ENCODE measurements at places on chromosomes 6 and 20.

GRCh38 chr6:26094036-26094435 lies 6.8 kb downstream of the HFE start:
- no peak for DNase-seq

DNA sequence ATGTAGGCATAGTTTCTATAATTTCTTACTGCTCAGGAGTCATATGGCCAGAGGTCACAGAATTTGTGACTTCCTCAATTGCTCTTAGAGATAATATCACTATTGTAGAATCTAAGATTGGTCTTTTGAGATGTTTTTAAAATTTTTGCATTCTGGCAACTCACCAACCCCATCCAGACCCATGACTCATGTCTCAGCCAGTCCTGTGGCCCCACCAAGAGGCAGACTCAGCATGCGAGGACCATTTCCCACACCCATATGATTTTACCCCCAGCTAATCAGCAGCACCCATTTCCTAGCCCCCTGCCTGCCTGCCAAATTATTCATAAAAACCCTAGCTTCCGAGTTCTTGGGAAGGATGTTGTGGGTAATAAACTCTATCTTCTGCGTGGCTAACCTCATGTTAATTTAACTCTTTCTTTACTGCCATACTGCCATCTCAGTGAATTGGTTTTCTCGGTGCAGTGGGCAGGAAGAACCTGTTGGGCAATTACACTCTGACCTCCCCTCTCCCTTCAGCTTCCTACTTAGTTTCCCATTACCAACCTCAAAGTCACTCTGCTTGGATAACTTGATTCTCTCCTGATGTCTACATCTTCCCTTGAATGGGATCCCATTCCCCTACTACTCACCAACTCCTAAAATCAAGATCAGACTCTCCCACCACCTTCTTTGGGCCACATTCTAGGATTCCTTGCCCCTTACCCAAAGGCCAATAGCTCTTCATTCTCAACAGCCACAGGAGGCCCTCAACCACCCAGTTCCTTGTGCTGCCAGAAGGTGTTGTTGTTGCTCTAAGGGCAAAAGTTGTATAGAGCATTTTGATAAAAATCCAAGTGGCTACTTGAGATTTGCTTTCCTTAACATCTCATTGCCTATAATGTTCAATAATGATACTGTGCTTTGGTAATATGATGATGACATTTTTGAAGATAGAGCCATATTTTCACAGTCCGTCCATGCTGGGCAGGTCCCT lies 16.2 kb upstream of the IYD start:
- DNase-seq: no peak

GRCh38 chr20:29298759-29299613 lies 1958.5 kb upstream of the DEFB115 start:
- DNase-seq: no peak

GRCh38 chr6:1423578-1423977 lies 34.2 kb downstream of the FOXF2 start:
- no peak for DNase-seq

- DNase-seq: no peak
Observed at GRCh38 chr20:4602297-4602631, 119.4 kb upstream of the PRND start.

DNA sequence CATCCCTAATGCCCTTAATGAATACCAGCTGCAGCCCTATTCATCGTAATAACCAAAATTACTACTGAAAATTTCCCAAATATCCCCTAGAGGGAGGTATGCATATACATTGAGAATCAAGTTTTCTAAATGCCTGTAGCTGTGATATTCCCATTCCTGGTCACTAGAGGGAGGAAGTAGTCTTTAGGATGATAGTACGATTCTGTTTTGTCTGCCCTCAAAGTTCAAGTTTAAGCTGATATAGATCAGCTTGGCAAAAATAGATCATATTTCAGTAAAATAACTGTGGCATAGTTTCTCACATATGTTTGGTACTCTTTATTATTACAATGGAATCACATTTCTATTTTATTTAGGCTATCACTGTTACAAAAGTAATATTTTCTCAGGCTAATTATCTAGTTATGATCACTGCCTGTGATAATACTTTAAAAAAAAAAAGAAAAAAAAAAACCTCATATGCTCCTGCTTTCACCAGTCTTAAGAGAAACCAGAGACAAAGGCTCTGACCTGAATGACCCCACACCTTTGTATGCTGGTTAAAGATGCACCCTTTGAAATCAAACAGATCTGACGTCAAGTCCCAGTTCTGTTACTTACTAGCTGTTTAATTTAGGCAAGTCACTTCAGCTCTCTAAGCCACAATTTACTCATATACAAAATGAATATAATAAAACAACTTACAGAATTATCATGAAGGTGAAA lies 11.0 kb downstream of the TSPYL1 start:
- no peak for DNase-seq

DNA sequence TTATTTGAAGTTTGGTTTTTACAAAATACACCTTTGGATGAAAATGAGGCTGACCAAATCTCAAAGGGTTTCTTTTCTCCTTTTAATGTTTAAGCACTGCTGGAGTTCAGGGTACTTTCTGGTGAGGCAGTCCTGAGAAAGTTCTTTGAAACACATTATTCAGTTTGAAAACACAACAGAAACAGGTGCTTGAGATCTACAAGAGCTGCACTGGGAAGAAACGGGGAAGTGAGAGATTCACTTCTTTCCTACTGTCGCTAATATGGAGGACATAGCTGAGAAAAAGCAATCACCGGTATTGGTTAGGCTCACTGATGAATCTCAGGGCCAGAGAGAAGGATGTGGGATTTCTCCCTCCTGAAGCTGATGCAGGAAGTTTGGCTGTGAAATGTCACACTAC lies 22.9 kb upstream of the TMEM170B start:
- DNase-seq: peak; percentile 60

DNA sequence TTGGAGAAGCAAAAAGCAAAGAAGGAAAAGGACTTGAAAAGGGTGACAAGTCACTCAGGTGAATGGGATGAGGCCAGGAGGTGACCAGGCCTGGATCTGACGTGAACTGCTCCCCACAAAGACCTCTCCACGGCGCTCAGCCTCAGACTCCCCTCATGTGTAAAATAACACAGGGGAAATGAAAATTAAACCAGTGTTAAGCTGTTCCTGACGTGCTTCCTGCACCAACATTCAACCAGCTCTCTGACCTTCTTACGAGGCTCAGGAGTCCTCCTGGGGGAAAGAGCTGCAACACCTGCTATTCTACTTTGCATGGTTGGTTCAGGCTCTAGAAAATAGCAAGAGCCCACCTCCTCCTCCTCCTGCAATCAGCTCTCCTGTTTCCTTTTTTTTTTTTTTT lies 256.7 kb downstream of the ATXN1 start:
- peak; percentile 59 for DNase-seq

DNA sequence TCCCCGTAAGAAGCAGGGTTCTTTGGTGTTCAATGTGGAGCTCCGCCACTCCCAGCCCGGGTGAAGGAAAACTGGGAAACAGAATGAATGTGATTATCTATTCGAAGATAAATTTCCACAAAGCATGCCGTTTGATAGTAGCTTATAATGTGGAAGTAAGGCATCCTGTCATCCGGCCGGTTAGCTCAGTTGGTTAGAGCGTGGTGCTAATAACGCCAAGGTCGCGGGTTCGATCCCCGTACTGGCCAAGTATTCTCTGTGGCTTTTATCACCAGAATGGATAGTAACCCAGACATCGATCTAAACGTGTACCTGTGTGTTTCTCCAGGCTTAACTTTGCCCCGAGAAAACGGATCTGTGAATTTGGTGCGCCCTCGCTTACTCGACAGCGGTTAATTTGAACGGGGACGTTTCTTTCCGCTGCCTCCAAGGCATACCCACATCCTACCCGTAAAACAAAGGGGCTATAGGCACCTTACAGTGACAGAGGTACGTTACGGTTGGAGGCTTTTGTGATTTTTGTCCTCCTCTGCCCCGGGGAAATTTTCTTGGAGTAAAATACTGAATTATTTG lies 215.2 kb upstream of the ZNF184 start:
- DNase-seq: peak; percentile 79

GRCh38 chr6:8085053-8085511 lies 17.3 kb downstream of the EEF1E1 start:
- no peak for DNase-seq

- DNase-seq: no peak
Observed at GRCh38 chr6:68013780-68014515, 621.1 kb upstream of the ADGRB3 start.

DNA sequence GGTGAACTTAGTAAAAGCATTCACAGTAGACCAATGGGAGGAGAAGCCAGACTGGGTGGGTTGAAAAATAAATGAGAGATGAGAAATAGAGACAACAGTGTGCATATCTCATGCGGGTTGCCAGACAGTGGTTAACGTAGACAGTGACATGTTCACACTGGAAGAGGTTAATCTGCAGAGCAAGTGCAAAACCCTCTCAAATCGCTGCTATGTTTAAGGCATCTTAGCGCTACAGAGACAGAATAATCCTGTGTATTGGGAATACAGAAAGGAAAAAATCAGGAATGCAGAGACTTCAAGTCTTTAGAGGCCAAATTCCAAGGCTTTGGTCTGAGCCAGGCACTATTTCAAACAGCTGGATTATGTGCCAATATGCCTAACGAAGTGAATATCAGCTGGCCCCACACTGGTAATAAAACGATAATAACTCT lies 107.1 kb downstream of the TSHZ2 start:
- no peak for DNase-seq

DNA sequence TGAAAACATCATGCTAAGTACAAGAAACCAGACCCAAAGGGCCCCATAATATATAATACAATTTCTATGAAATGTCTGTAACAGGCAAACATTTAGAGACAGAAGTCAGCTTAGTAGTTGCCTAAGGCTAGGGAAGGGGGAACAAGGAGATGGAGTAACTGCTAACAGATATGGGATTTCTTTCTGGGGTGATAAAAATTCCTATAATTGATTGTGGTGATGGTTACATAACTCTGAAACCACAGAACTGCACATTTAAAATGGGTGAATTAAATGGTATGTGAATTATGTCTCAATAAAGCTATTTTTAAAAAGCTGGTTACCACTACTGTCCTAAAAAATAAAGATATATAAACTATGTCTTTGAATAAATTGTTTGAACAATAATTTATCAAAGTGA lies 3.2 kb downstream of the CEP162 start:
- DNase-seq: no peak

DNA sequence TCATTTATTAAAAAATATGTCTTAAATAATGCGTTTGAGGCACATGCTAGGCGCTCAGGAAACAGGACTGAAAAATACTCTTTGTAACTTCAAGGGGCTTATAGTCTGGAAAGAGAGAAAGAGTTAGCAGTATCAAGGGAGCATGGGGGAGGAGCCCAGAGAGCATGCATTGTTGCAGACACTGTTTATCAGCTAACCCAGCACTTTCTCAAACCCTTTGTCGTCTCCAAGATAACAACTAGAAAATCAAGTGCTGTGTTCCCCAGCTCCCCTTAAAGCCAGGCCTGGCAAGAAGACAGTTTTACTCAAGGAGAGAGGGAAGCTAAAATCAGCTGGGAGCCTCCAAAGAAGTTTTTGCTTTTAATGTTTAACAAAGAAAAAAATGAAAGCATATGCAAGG lies 98.4 kb downstream of the PERP start:
- DNase-seq: no peak

- DNase-seq: no peak
Observed at GRCh38 chr20:39248862-39249485, 286.8 kb downstream of the DHX35 start.

- no peak for DNase-seq
Observed at GRCh38 chr6:137723273-137724017, 143.6 kb upstream of the TNFAIP3 start.

- no peak for DNase-seq
Observed at GRCh38 chr20:20488388-20488787, 120.5 kb downstream of the INSM1 start.

DNA sequence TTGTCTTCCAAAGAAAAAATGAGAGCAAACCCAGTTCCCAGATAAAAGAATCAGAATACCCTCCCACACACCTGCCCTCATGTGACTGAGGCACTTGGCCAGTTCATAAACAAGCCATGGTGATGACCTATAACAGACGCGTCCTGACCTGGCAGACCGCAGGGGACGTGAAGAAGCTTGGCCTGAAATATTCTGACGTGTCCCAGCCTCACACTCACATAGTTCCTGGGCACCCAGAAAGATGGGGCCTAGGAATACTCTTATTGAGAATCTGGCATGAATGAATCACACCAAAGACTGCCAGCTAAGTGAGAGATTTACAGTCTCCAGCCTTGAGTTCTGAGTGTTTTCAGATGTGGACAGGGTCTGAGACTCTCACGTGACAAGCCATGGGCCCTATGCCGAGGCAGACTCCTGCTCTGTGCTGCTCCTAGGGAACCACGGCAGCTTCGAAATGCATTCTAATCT lies 17.2 kb upstream of the MAP3K4 start:
- DNase-seq: no peak

DNA sequence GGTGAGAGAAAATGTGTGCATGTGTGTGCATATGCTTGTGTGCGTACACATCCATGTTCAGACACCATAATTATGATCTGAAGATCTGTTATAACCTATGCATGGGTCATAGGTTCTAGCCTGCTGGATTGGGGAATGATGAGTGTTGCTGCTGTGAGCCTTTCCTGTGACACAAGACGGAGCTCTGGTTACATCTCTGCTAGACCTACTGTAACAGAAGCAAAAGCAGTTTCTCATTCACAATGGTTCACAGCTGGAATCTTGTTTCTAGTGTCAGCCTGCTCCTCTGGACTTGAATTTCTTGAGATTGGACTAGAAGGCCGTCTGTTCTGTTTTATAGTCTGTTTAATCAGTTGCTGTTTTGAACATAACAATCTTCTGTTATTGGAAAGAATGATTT lies 40.1 kb downstream of the DEFB114 start:
- no peak for DNase-seq

GRCh38 chr6:17159240-17159639 lies 57.4 kb downstream of the STMND1 start:
- no peak for DNase-seq

DNA sequence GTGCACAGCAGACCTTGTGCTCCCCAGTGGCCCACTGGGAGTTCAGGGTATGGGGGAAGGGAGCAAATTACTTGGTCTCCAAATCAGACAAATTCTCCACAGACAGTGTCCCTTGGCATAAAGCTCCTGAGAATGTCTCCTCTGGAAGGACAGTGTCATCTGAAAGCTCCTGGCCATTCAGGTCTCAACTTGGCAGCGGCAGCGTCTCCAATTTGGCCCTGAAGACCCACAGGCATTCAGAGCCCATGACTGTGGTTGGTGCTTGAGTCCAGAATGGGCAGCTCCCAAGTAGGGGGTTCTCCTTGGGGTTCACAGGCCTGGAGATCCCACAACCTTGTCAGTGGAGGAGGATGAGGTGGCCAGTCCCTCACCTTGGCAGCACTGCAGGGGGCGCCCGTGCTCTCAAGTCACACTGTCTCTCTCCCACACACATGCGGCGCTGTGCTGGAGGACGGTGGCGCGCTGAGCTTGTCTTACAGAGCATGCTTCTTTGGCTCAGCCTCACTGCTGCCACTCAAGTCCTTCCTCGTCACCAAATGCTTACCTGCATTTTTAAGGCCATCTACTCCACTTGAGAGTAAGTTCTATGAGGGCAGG lies 20.7 kb downstream of the DYNLRB1 start:
- DNase-seq: no peak

DNA sequence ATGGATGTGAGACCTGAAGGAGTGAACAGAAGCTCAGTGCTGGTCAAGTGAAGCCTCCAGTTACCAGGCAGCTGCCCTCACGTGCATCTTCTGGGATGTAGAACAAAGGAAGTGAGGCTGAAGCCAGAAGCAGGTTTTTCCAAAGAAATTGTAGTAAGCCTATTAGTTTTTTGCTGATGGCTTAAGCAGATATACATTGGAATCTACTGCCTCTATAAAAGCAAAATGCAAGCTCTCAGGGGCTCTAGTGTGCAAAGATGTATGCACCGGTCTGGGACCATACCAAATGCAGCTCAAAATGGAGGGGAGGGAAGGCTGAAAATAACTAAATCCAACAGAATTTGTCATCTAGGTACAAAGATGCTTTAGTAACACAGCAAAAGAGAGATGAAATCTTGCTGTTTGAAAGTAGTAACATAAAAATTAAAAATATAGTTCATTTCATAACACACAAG lies 77.0 kb downstream of the DTNBP1 start:
- DNase-seq: no peak

Data from GM06990 (cell line).